ENCODE measurements at places on chromosomes 4 and X.

GRCh38 chr4:170674176-170674575, 584.4 kb upstream of the AADAT start:
- DNase-seq, result no peak

DNA sequence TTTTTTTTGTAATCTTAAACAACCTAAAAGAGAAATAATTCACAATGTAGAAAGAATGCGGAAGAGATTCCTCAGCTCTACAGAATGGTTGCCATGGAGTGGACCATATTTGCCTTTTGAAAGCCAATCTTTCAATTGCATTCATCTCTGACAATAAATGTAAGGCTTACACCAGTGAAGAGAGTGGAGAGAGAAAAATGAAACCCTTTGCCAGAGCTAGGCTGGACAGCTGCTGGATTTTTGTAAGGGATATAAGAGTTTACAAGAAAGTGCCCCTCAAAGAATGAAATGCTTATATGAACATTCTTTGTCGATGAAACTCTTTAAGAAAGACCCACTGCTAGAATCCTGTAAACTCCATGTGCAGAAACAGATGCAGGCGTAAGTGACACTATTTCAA, 66.0 kb upstream of the FAT1 start:
- no peak for DNase-seq

DNA sequence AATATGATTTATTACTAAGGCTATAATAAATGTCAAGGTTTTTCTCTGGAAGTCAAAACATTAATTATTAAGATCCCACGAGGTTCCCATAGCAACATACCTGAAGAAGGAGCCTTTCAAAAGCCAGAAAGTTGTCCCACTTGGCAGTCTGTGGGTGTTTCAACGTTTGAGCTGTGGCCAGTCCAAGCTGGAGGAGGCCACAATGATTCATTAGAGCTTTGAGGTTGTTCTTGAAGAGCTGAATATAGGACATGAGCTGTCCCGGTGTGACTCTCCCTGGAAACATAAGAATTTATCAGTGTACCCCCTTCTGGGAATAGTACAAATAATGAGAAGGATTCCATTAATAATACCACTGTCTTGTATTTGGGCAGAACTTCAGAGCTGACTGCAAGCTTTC, 92.1 kb downstream of the SCFD2 start:
- no peak for DNase-seq

DNA sequence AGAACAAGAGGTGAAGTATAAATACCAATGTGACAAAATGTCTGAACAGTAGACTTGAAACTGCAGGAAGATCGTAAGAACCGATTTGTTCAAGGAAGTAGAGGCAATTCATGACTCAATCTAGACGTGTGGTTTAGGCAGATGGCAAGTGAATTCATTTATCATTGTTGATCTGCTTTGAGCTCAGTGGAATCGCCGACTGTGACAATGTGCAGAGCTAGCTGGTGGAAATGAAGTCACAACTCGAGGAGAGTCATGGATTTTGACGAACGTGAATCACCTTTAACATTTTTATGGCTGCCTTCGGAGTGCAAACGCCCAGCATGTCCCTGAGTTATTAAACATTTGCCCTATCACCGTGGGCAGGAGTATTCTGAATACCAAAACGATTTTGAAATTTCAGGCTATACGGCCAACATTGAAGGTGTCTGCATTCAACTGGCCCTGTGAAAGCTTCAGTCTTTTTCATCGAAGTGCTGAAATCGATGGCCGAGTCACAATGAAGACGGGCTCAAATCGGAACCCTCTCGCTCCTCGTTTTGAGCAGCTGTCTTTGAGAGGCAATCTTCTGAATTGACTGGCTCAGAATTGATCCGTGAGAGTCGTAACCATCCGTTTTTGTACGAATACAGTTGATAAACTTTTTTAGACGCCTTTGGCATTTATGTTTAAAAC, 689 bp upstream of the OGT start:
- DNase-seq, result no peak

DNA sequence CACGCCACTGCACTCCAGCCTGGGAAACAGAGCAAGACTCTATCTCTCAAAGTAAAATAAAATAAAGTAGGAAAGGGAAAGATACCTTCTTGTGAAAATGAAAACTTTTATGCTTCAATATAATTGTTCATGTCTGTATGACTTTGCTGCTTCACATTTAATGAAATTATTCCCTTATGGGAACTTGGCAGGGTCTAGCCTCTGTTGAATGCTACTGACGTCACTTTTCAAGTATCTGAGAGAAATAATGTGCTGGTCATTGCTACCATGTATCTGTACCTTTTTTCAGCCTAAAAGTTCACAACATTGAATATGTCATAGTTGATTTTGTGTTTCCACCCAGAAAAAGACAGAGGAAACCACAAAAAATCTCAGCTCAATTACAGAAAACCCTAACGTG, 65.2 kb downstream of the PRDM5 start:
- no peak for DNase-seq

DNA sequence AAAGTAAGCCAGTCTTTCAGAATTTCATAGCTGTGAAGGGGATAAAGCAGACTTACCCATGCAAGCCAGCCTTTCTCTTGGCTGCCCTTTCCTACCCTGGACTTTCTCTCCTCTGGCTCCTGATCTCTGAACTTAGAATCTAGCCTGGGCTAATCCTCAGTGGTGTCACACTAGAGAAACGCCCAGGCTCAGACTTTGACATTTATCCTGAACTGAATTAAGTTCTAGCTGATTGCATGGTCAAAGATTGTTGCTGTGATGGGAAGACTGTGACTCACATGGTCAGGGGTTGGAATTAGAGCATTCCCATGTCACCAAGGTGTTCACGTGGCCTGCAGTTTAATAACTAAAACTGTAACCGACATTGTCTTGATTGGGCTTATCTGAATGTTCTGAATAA, 469.5 kb upstream of the FAT1 start:
- DNase-seq, result no peak

DNA sequence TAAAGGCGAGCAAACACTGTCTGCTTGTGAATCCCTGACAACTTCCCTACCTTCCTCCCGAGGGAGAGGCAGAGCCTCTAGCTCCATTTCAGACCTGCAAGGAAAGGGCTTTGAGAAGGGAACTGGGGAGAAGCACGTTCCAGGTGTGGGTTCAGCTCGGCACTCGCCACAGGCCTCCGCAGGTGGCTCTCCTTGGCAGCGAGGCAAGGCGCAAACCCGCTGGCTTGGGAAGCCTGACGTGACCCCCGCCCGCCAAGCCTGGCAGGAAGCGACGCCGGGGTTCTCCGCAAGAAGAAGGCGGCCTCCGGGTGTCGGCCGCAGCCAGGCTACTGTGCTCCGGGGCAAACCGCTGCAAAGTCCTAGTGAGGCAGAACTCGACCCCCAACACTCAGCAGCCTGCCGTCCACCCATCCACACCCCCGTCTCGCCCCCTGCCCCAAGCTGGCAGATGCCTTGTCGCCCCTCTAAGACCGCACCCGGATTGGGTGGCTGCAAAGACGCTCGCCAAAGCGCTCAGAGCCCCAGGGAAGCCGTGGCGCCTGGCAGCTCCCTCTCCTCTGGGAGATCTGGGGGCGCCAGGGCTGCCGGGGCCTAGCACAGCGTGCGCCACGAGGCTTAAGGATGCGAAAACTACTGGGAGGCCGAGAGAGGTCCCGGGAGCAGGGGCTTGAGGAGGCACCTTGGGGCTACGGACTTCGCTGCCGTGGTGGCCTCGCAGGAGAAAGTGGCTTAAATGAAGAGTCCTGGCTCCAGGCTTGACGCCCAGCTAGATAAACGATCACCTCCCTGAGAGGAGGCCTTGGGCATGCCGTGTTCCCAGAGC, 21.8 kb downstream of the NKX3-2 start:
- DNase-seq, result no peak
